ENCODE measurements at places on chromosomes 11 and 22. TPM values are rescaled to one million over a fixed set of nuclear protein-coding genes. Genes with fewer than 3 reads are reported as not detected.

LRRC10B gene
- polyA plus RNA-seq = 0.37 TPM

INPP5J gene
- 4.2 TPM for polyA plus RNA-seq

MRGPRX3 gene
- not detected for polyA plus RNA-seq

ANKRD49 gene
- polyA plus RNA-seq = 24.2 TPM

SYCE3 gene
- not detected for polyA plus RNA-seq

DNA sequence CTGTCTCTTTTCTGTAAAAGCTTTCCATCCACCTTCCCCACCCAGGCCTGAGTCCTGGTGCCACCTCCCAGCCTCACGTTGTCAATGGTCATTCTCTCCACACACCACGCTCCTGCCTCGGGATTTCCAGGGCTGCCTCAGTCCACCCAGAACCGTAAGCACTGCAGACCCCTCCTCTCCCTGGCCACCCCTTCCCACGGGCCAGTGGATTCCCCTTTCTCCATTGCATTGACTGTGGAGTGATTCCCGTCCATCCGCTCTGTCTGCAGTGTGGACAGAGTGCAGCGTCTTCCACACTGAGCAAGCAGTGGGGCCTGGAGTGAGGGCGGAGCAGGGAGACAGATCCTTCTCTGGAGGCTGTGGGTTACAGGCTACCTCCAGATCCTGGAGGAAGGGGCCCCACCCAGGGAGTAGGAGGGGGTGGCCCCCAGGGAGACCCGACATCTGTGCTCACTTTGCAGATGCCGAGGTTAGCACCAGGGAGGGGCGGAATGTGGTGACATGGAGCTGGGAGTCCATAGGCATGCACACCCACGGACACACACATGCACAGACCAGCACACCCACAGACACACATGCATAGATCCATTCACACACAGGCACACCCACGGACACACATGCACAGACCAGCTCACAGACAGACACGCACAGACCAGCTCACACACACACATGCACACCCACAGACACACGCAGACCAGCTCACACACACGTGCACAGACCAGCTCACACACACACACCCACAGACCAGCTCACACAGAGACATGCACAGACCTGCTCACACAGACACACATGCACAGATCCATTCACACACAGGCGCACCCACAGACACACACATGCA, 109.6 kb upstream of the B3GAT1 start:
- no peak for DNase-seq

DNA sequence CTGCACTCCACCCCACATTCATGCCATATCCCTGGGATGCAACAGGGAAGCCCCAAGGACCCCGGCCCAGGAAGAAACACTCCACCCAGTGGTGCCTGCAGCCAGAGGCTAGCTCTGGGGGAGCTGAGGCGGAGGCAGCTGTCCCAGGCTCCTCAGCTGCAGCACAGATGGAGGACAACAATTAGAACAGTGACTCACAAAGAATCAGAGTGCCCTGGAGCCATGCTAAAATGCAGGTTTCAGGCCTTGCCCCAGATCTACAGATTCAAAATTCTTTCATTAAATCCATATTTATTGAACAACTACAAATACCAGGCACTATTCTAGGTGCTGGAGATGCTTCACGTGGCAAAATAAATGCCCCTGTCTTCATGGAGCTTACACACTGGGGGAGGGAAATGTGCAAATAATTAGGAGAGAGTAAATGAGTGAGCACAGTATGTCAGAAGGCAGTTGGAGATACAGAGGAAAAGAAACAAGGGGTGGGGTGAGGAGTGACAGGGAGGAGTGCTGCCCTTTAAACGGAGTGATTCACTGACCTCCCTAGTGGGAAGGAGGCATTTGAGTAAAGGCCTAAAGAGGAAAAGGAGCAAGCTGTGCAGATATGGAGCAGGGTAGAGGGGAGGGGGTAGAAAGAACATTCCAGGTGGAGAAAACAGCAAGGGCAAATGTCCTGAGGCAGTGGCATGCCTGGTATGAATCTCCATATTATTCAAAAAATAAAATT, 73.3 kb upstream of the CSNK2A3 start:
- no peak for DNase-seq

DNA sequence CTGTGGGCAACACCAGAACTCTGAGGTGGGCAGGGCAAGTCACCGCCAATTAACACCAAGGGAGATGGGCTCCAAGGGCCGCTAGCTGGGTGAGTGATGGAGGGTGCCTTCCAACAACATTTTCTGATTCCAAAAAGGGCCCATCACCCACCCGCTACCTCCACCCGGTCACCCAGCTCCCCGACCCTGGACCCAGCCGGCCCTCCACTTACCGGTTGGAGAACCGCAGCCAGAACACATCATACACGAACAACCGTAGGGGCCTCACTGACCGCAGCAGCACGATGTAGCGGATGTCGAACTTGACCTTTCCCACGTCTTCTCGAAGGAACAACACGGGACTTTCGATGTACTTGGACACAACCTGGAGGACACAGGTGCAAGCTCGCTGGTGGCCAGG, 14.7 kb downstream of the TTLL12 start:
- DNase-seq = no peak

GRCh38 chr11:88171982-88172381, 3.3 kb downstream of the RAB38 start:
- DNase-seq = no peak

DNA sequence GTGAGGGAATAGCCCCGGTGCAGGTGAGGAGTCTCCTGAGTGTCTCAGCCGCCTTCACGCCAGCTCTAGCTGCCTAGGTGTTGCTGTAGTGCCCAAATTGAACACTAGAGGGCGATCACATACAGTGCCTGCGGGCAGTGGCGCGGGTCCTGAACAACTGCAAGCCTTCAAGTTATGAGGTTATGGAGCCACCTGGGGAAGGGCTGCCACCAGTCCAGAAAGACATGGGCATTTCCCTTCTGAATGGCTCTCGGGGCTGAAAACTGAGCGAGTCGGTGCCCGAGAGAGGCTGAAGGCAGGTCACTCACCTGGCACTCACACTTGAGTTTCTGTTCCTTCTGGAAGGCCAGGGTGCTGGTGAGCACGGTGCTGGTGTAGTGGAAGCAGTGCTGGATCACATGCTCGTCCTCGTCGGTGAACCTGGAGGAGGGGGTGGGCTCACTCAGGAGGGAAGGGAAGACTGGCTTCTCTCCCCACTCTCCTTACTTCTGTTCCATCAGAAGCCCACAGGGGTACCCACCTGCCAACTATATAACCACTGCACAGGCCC, 88.4 kb downstream of the PDE2A start:
- DNase-seq = peak; percentile 72

- DNase-seq = no peak
Observed at GRCh38 chr11:95095858-95096587, 6.4 kb downstream of the ENDOD1 start.

GRCh38 chr22:40175611-40176244, 2.0 kb upstream of the TNRC6B start:
- DNase-seq = no peak

- peak; percentile 66 for DNase-seq
Observed at GRCh38 chr22:50705219-50705691, 32.6 kb downstream of the SHANK3 start.

- no peak for DNase-seq
Observed at GRCh38 chr11:60977836-60978235, 6.4 kb downstream of the CD6 start.
